ENCODE measurements at places on chromosomes 2 and 18.

DNA sequence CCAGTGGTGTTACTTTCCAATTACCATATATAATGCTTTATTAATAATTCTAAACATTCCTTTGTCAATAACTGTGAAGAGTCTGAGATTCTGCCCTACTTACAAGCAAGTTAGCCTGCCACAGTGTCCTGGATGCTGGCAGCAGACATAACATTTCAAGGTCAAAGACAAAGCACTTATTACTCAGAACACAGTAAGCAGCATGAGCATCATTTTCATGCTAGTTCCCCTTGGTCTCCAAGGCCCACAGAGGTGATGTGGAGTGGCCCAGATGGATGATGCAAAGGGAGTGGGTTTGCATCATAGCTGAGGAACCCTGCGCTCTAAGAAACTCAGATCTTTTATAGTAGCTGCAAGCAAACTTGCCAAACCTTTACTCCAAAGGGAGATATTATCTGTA lies 349.7 kb downstream of the ZEB2 start:
- DNase-seq, result no peak

GRCh38 chr2:105747254-105747894 lies 2.7 kb downstream of the NCK2 start:
- DNase-seq, result no peak

- DNase-seq, result no peak
Observed at GRCh38 chr18:74994502-74995418, 214.2 kb downstream of the PTGR3 start.

- no peak for DNase-seq
Observed at GRCh38 chr2:61878761-61879160, 9.7 kb downstream of the CCT4 start.

DNA sequence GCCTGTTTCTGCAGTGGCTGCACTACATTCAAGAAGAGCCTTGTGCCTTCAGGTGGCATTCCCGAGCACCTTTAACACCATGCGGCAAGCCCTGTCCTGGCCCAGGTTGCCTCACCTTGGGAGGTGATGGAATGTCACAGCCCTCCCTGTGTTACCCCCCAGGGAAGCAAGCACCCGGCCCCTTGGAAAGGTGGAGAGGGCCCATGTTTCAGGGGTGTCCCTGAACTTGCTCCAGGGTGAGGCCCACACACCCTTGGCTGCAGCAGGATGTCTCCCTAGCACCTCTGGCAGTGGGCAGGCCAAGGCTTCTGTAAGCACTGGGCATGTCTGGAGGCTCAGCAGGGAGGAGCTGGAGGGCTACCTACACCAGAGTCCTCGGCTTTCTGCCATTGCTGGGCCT lies 29.3 kb upstream of the ACAA2 start:
- DNase-seq, result no peak

DNA sequence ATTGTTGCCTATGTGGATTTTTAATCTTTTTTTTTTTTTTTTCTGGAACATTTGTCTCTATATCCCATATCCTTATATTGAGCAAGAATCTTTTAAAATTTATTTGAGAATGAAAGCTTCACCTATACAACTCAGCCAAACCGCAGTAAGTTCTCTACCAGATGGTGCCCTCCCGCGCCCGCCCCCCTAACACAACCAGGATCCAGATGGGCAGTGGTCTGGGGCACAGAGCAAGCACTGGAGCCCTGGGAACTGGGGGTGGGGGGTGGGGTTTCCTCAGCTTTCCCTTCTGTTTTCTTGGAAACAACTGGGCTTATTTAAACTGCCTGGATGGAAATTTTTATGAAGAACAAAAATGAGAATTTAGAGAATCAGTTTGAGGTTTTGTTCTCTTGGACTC lies 74.6 kb downstream of the ACAA2 start:
- DNase-seq, result no peak

DNA sequence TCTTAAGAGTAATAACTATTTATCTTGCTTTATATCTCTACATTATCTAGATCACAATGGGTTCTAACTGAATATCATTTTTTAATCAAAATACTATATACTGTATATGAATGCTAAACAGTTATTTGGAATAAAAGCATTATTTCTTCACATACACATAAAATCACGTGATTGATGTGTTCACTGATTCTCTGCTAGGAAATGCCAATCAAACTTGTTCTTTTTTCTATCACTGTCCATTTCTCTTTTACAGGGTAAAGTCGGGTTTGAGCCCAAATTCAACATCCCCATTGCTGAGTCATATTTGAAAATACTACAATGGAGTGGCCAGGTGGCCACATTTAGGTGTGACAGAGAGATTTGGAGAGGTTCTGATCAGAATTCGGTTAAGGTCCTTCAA lies 1114.0 kb upstream of the PIK3C3 start:
- no peak for DNase-seq

Measured in activated CD4-positive, alpha-beta T cell treated with anti-CD3 and anti-CD28 coated beads, Interleukin-2, amount 50 U/mL, for 1 hour (primary cell).